Stimulated activated CD4-positive, alpha-beta T cell treated with anti-CD3 and anti-CD28 coated beads, TNF-alpha, amount 100 ng/mL, for 1 hour (primary cell): ENCODE measurements at places on chromosomes 7 and 10.

- no peak for DNase-seq
Observed at GRCh38 chr10:88490231-88490980, 92.7 kb downstream of the RNLS start.

GRCh38 chr7:38068461-38068860 lies 109.6 kb upstream of the STARD3NL start:
- DNase-seq: no peak

- no peak for DNase-seq
Observed at GRCh38 chr7:45082031-45082830, 6.5 kb downstream of the NACAD start.

DNA sequence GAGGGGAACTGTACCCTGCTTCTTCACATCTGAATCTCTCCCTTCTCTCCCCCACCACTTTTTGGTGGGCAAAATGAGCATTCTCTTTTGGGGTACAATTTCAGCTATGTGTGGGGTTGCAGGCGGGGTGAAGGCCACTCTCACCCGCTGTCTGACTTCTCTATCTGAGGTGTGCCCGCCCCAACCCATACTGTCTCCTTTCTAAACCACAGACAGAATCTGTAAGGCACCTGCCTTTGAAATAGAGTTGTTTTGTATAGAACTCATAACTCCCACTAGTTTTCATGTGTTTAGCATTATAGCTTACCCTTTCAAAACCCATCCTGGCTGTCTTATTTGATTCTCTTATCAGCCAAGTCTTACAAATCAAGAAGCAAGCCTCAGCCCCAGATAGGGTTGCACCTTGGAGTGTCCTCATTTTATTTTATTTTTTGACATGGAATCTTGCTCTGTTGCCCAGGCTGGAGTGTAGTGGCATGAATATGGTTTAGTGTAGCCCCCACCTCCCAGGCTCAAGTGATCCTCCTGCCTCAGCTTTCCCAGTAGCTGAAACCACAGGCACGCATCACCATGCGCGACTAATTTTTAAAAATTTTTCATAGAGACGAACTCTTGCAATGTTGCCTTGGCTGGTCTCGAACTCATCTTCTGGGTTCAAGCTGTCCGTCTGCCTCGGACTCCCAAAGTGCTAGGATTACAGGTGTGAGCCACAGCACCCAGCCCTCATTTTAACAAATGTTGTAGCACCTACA lies 11.9 kb downstream of the TSPAN14 start:
- DNase-seq: no peak

GRCh38 chr7:50339990-50340500 lies 35.5 kb downstream of the IKZF1 start:
- no peak for DNase-seq

DNA sequence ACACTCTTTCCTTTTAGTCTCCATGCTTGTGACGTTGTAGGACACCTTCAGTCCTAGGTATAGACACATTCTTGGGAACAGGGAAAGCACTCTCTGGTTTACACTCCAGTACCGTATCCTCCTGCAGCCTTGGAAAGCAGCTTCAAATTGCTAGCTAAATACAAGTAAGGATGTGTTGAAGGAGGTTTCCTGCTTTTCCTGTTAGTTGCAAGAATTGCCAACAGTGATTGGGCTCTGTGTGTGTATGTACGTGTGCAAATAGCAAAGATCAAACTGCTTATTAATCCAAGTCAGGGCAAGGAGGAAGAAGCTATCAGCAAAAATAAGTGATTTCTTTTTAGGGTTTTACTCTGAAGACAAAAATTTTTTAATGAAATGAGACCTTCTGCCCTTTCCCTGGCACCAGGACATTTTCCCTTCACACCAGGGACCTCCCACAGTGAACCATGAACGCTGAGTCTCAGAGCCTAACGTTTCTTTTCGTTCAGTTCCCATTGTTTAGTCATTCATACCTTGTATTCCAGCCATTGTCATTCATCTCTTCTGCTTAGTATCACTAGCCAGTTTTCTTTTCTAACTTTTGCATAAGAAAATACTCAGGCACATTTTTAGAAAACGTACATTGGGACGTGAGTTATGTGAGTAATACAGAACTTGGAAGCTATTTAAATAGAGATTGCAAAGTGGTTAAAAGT lies 36.9 kb upstream of the AUTS2 start:
- no peak for DNase-seq

DNA sequence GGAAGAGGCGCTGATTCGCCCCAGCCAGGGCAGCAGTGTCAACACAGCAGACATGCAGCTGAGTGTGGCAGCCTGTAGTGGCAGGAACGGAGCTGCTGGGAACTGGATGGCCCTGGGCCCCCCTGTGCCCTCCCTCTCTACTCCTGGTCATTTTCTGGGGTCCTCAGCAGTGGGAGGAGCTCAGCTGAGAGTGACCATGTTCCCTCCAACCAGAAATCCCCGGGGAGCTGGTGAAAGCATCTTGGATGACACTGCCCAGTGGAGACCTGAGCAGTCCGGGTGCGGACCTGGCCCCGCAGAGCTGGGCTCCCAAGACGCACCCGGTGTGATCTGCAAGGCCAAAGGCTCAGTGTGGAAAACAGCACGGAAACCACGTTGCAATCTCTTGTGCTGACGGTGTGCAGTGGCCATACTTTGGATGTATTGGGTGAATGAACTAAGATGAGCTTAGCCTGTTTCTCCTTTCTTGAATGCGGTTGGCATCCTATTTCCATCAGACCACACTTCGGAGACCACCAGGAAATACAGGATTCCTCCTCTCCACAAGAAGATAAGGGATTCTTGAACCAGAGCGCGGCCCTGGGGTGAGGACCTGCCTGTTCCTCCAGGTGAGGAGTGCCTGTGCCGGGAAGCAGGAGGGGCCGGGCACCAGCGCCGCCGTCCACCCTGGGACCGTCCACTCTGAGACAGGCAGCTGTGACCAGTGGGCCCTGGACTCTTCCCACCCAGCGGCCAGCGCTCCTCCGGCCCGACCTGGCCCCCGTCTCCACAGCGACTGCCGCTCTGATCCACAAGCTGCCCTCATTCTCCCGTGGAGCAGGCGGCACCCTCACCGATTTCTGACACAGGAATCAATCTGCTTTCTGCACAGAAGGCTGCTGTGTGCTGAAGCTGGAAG lies 93.5 kb upstream of the DIP2C start:
- no peak for DNase-seq

GRCh38 chr10:124072106-124072505 lies 21.3 kb downstream of the CHST15 start:
- no peak for DNase-seq

- no peak for DNase-seq
Observed at GRCh38 chr7:40371806-40372440, 237.1 kb downstream of the SUGCT start.
